Fibroblast of villous mesenchyme (primary cell): ENCODE measurements at places on chromosomes 6 and 20. TPM values are rescaled to one million over a fixed set of nuclear protein-coding genes. Genes with fewer than 3 reads are reported as not detected.

- DNase-seq: no peak
Observed at GRCh38 chr6:67722861-67723261, 912.2 kb upstream of the ADGRB3 start.

GRCh38 chr20:13670160-13670559, 31.4 kb upstream of the TASP1 start:
- DNase-seq: no peak

GRCh38 chr20:53929399-53929798, 141.0 kb downstream of the BCAS1 start:
- no peak for DNase-seq

- DNase-seq: peak; percentile 55
Observed at GRCh38 chr20:17594443-17594842, 24.6 kb downstream of the DSTN start.

DNA sequence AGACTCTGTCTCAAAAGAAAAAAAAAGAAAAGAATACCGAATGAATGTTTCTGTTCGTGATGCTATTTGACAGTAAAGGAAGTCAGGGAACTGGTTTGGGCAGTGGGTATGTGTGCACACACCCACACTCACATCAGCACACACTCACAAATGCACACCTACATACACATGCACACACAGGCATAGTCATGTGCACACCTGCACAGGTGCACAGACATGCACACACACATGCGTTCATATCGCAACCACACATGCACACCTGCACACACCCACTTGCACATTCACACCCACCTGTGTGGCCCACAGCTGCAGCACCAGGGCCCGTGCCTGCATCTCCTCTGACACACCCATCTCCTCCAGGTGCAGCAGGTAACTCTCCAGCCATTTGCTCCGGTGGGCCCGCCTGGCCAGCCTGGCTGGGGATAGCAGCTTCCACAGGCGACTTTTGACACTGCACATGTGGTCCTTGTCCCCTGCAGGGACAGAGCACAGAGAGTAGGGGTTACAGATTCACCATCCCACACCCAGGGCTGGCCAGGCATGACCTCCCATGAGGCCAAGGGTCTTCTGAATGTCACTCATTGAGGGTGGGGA, 41.4 kb upstream of the KCNB1 start:
- no peak for DNase-seq

DNA sequence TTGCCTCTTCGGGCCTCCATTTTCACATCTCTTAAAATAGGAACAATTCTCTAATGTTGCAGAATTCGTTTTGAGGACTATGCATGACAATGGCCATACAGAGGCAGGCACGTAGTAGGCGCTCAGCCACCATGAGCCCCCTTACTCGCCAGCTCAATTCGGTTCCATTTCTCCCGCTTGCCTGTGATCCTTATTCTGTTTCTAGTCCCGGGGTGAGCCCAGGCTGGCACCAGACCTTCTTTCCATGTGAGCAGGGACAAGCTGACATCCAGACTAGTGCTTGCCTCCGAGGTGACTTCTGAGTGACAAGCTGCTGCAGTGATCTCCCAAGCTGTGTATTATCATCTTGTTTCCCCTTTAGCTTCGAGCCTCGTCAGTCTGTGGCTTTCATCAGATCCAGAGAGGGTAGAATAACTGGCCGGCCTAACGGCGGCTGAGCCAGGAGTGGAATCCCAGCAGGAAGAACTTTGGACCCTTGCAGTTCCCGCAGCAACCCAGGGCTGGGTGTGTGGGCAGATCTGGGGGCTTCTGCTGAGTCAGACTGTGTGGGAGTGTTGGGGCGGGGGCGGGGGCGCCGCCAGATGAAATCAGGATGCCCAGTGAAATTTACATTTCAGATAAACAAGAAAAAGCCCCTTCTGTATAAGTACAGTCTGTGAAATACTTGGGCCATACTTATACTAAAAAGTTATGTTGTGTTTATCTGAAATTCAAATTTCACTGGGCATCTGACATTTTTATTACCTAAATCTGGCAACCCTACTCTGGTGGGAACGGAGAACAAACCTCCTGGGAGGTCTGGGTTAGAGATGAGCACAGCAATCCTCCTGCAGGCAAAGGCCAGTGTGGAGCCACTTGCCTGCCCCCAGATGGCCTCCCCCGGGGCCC, 10.9 kb downstream of the BANF2 start:
- DNase-seq: peak; percentile 95

- no peak for DNase-seq
Observed at GRCh38 chr6:143200167-143200770, 139.6 kb downstream of the AIG1 start.

- DNase-seq: no peak
Observed at GRCh38 chr6:33677143-33677660, 34.3 kb downstream of the UQCC2 start.

The PSORS1C1 gene
- 0.97 and 3.0 TPM in 2 replicates for total RNA-seq

The CYP24A1 gene
- total RNA-seq: not detected in 2 replicates

The PRL gene
- total RNA-seq: not detected in 2 replicates

The GMPR gene
- total RNA-seq: 4.7 and 7.1 TPM in 2 replicates
